Renal cortical epithelial cell (primary cell): ENCODE measurements at places on chromosomes 5 and 9.

- no peak for DNase-seq
Measured at GRCh38 chr5:174972291-174972690, 247.9 kb downstream of the MSX2 start.

- DNase-seq: no peak
Measured at GRCh38 chr5:669842-670395, 23.2 kb downstream of the TPPP start.

DNA sequence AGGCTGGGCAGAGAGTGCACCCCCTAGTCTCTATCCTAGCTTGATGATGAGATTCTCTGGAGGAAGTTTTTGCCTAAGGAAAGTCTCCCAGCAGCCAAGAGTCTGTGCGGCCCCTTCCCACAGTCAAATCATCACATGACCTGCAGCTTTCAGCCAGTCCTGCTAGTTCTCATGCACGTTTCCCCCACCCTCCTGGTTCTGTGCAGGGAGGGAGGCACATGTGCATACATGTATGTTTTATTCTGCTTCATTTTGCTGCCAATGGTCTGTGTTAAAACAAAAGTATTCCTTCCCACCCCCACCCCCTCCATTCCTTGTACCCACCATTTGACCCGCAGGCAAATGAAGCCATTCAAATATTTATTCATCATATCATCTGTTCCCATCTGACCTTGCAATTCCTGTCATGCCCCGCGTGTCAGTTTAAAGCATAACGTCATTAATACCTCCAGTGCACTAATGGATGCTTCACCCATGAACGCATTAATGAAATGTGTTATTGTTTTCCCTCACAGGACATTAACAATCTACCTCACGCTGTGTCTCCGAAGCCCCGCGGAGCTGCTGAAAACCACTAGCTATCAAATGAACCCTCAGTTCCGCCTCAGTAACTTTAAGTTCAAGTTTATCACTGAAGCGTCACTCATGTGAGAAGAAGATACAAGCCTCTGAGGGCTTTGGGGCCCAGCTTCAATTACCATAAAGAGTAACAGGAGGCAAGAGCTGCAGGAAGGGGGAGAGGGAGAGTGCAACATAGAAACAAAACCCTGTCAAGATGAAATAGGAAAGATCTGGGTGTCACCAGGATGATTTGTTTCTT, 139.6 kb downstream of the RASEF start:
- peak; percentile 86 for DNase-seq

DNA sequence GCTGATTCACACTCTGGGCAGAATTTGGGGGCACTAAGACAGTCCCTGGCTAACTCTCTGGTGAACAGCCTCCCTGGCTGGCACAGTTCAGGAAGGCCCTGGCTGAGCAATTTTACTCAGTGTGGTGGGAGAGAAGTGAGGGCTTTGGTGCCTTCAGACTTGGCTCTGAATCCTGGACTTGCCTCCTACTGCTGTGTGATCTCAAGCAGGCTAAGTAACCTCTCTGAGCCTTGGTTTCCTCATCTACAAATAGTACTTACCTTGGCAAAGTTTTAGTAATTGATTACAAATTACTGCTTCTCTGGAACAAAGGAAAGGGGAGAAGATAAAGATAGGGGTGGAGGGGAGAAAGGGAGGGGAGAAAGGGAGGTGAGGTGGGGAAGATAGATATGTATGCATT, 153.8 kb downstream of the DROSHA start:
- no peak for DNase-seq

GRCh38 chr9:124248066-124248465, 9.7 kb upstream of the NEK6 start:
- DNase-seq: no peak

DNA sequence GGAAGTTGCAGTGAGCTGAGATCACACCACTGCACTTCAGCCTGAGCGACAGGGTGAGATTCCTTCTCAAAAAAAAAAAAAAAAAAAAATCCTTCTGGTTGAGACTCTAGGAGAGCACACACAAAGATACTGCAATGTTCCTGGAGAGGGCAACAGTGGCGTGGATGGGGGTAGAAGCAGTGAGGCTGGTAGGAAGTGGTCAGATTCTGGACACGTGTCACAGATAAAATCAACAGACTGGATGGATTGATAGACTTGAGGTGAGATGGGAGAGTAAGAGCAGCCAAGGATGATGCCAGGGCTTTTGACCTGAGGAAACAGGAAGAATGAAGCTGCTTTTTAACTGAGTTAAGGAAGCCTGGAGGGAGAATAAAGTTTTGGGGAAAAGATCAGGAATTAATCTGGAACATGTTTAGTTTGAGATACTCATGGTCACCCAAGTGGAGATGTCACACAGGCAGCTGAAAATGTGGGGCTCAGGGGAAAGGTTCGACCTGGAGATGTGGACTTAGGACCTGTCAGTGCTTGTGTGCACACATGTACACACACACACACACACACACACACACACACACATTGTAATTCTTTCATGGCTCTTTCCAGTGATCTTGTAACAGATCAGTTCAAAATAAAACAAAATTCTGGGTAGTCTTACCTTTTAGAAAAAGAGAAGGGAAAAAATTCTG, 88.1 kb downstream of the FANCC start:
- DNase-seq: peak; percentile 27

GRCh38 chr9:108156270-108156998, 666.9 kb upstream of the KLF4 start:
- no peak for DNase-seq

DNA sequence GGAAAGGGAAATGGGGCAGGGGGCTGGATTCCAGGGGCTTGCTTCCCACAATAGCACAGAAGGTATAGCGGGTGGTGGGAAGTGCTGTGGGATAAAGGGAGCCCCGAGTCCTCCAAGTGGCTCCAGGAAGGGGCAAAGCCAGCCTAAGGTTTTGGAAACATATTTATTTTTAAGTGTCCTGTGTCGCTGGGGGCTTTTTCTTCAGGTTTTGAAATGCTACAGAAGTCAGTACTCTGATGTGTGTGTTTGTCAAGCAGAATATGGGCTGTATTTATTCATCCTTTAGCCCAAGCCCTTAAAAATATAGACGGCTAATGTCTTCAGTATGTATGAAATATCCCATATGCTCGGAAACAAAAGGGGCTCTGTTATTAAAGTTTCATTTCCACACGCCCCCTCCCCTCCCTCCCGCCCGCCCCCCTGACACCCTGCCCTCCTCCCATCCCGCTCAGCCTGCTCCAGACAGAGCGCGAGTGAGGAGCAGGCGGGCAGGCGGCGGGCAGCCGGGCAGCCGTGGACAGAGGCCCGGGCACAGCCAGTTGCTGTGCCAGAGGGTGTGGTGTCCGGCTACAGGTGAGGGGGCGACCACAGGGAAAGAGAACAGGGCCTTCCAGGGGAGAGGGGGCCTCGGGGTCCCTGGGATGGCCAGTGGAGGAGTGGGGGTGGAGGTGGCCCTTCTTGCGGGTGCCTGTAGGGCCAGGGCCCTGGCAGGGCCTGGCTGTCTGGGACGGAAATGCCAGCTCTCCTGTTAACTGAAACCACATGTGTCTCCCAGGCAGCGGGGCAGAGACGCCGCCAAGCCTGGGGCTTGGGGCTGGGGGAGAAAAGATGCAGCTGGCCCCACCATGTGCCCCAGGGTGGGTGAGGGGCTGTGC, 39.6 kb upstream of the SYNPO start:
- DNase-seq: no peak

DNA sequence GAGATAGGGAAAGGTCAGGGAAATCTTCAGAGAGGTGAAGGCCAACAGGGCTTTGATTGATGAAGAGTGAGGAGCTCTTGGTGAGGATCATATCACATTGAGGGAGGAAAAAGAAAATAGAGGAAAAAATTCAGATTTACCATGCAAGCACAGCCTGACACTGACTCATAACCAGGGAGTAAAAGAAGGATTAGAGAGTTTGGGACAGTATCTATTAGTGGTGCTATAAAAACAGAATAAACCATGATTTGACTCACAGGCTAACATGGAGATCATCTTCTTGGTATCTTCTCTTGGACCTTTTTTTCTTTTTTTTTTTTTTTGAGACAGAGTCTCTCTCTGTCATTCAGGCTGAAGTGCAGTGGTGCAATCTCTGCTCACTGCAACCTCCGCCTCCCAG, 44.4 kb downstream of the MUSK start:
- DNase-seq: no peak

DNA sequence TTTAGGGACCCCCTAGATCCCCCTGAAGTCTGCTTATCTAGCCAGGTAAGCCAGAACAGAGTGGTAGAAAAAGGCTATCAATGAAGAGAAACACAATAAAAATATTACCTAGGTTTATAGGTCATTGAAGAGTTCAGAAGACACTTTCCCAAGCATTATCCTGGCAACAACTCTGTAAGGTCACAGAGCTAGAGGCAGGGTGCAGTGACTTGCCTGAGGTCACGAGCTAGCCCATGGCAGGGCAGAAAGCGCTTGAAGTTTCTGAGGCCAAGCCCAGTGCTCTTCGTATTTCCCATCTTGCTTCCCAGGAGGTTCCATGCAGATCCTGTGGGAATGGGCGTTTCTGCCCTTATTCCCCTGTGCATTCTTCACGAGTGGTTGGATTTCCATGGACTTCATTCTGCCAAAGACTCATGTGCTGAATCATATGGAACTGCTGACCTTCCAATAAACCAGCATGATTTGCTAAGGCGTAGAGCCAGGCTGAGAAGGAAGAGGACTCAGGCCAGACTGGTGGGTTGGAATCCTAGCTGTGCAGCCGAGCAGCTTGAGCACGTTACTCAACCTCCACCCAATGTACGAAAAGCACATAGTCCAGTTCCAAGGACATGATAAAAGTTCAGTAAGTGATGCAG, 22.1 kb downstream of the TRMO start:
- peak; percentile 24 for DNase-seq

GRCh38 chr5:4553978-4554377, 586.2 kb upstream of the ADAMTS16 start:
- no peak for DNase-seq

- peak; percentile 95 for DNase-seq
Measured at GRCh38 chr5:55601204-55601618, 66.4 kb upstream of the PLPP1 start.

- DNase-seq: no peak
Measured at GRCh38 chr5:38473008-38473407, 83.4 kb downstream of the LIFR start.

GRCh38 chr9:95516734-95517558, at the start of gene PTCH1:
Gene PTCH1, minus strand, starts transcription at chr9:95516971.
- DNase-seq: no peak

GRCh38 chr5:129996896-129997295, 92.6 kb downstream of the CHSY3 start:
- no peak for DNase-seq

GRCh38 chr5:157864067-157864466, 5.1 kb upstream of the CLINT1 start:
- no peak for DNase-seq

- no peak for DNase-seq
Measured at GRCh38 chr9:121478816-121479676, 20.6 kb downstream of the GGTA1 start.

DNA sequence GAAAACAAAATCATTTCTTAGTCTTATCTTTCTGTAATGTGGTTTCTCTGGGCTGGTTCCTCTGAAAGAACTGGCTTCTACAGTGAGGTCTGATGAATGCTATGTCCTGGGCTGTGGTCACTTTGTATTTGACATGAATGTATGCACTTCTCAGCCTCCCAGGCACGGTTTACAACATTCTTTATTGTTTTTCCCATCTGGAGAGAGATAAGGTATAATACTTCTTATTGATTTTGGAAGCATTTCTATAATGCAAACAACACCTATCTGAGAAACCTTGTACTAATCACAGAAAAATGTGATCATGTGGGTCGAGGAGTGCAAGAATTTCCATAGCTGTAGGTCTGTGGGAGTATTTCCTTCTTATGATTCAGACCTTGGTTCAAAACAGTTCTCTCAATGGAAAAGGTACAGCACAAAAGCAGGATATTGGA, 46.9 kb downstream of the ACTBL2 start:
- DNase-seq: peak; percentile 96

DNA sequence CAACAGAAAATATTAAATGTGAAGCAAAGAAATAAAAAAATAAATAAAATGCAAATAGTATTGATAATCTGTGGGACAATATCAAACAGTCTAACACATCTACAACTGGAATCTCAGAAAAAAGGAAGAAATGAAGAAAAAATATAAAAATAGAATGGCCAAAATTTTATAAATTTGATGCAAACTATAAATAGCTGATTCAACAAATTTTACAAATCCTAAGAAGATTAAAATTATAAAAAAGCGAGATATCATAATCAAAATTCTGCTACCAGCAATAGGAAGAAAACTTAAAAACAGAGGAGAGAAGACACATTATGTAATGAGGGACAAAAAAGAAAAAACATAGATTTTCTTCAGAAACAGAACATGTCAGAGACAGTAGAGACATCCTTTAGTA, 129.2 kb upstream of the IRX1 start:
- DNase-seq: no peak

DNA sequence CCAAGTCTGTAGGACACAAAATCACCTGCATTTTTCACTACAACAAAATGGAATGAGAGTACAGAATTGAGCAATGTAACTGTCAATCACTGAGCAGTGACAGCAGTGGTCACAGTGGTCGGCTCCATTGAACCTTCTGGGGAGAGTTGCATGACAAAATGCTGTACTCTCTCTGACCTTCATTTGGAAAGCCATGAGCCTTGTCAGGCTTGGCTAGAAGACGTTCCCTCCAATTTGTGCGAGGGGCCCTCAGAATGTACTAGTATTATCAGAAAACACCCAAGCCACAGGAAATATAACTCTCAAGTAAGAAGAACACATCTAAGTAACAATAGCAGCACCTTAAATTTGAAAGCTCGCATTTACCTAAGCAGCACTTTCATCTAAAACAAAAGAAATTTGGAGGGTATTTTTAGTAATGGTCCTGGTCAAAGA, 425.6 kb upstream of the MEF2C start:
- peak; percentile 53 for DNase-seq

DNA sequence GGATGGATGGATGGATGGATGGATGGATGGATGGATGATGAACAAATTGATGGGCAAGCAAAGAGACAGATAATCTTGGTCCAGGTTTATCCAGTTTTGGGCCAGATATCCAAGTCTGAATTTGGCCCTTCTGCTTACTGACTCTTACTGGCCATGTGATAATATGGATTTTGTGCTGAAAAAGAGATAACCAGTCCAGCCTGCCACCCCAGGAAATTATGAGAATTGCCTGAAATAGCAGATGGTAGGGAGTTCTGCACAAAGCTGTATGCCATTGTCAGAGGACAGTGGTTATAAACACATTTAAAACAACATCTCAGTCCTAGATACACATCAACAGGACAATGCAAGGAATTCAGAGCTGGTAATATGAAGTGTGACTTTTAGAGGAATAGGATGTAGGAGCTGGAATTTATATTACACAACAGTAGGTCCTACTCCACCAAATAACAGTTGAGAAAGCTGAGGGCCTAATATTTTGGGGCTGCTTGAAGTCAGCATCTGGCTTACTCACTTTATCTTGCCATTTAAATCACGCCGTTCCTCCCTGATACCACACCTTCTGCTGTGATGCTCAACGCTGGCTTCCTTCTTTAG, 9.0 kb upstream of the FAT2 start:
- DNase-seq: no peak

GRCh38 chr5:37900692-37901091, 60.9 kb upstream of the GDNF start:
- peak; percentile 41 for DNase-seq

- DNase-seq: peak; percentile 50
Measured at GRCh38 chr9:22742401-22742800, 295.8 kb downstream of the DMRTA1 start.
